Dermis blood vessel endothelial cell (primary cell): ENCODE measurements at places on chromosomes 7 and 10.
A peak's percentile ranks its signal among the peaks of the same experiment; 100 is the strongest.

GRCh38 chr7:132351954-132352499, 224.2 kb downstream of the PLXNA4 start:
- no peak for DNase-seq

DNA sequence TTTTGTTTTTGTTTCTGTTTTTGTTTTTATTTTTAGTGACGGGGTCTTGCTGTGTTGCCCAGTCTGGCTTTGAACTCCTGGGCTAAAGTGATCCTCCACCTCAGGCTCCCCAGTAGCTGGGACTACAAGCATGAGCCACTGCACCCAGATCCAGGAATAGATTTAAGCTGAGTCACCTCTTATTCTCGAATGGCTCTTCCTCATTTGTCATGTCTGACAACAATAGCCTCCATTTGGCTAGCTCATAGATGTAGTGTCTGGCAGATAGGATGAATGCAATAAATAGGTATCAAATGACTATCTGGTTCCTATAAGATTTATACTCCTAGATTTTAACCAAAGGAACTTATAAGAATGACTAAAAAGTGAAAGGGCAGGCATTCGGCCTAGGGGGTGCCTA, 172.9 kb downstream of the TMEM26 start:
- DNase-seq = peak; percentile 22

GRCh38 chr7:121109145-121109544, 120.6 kb downstream of the CPED1 start:
- no peak for DNase-seq

DNA sequence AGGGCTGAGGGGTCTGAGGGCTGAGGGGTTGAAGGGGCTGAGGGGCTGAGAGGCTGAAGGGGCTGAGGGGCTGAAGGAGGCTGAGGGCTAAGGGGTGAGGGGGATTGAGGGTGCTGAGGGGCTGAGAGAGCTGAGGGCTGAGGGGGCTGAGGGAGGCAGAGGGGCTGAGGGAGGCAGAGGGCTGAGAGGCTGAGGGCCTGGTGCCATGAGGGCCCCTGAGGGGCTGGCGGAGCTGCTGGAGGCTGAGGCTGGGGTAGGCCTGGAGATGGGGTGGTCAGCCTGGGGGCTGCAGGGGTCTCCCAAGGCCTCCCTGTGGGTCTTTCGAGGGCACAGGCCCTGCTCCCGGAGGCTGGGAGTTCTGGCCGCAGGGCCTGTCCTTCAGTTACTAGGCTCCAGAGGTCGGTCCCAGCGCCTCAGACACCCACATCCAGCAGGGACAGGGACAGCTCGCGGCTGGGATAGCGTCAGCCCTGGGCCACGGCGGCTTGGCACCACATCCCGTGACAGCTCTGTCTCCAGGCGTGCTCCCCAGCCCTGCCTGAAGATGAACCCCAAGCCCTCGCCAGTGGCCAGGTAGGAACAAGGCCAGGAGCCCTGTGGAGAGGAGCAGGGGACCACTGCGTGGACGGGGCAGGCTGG, 16.9 kb downstream of the MYO1G start:
- DNase-seq = no peak

GRCh38 chr10:16341637-16342036, 95.2 kb upstream of the PTER start:
- no peak for DNase-seq

DNA sequence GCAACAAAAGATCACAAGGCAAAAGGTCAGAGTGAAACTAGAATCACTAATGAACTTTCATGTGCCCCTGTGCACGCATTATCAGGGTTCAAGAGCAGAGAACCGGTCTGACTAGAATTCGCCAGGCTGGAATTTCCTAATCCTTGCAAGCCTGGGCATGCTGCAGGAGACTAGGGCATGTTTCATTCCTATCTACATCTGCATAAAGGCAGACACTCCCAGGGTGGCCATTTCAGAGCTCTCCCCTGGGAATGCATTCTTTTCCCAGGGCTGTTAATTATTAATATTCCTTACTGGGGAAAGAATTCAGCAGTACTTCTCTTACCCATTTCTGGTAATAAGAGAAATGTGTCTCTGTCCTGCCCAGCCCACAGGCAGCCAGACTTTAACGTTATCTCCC, 90.5 kb downstream of the CDC14C start:
- DNase-seq = no peak

DNA sequence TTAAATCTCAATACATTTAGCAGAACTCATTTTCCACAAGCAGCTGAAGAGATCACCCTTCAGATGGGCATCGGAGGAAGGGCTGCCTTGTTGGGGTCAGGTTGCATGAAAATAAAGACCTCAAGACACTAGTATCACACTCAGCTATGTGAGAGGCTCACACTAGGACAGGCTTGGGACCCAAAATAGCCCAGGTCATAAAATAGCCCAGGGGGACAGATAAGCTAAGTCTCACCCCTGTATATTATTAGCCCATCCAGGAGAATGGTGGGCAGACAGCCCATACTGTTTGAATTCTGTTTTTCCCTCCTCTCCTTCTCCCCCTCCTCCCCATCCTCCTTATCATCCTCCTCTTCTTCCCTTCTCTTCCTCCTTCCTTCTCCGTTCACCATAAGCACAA, 415.1 kb upstream of the C7orf33 start:
- no peak for DNase-seq

DNA sequence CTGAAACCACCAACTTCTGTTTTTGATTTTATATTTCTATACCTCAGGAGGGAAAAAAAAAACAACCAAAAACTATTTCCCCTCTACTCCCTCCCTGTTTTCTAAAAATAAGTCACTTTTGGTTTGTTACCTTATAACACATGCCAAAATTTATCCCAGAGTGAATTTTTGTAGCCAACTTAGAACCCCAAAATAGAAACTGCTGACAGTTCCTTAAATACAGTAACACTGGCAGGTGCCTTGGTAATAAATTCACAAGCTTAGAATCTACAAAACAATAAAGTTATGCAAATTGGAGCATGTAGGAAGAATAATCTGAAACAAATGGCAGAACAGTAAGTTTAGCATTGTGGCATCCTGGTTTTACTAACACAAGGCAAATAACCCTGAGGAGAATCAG, 165.0 kb upstream of the HDAC9 start:
- DNase-seq = no peak

DNA sequence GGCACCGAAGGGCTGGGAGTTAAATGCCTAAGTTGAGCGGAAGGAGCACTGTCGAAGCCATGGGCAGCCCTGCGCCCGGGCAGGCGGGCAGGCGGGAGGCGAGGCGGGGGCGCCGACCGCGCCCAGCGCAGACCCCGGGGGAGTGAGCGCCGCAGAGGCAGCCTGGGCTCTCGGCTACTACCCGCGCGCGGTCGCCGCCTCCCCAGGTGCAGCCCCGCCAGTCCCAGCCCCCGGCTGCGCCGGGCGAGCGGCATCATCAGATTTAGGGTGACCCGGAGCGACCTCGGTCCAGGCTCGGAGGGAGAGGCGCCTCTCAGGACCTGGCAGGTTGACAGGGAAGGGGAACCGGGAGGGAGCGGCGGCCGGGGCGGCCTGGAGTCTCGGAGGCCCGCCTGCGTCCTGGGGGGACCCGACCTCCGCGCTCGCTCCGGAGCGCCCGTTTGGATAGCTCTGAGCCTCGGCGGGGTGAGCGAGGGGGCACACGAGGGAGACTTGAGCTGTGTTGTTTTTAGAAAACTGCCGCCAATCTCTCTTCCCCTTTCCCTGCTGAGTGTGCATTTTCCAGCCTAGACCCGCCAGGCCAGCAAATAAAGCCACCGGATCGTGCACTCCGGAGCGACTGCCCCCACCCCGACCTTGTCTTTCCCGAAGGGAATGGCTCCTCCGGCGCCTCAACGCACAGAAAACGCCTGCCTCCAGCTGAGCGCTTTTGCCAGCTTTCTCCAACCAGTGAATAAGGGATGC, 2.3 kb upstream of the NRP1 start:
- peak; percentile 48 for DNase-seq

DNA sequence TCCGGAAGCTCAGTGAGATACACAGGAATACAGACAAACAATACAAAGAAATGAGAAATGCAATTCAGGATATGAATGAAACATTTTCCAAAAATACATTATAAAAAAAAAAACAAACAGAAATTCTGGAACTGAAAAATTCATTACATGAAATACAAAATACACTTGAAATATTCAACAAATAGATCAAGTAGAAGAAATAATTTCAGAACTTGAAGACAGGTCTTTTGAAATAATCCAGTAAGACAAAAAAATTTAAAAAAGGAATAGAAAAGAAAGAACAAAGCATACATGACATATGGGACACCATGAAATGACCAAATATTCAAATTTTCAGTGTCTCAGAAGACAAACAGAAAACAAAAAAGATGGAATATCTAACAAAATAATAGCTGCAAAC, 102.5 kb downstream of the ALOX5 start:
- DNase-seq = no peak

GRCh38 chr10:132192076-132192975, 5.6 kb downstream of the DPYSL4 start:
- DNase-seq = no peak

- DNase-seq = peak; percentile 3
Measured at GRCh38 chr10:32713560-32713959, 244.5 kb downstream of the ITGB1 start.

DNA sequence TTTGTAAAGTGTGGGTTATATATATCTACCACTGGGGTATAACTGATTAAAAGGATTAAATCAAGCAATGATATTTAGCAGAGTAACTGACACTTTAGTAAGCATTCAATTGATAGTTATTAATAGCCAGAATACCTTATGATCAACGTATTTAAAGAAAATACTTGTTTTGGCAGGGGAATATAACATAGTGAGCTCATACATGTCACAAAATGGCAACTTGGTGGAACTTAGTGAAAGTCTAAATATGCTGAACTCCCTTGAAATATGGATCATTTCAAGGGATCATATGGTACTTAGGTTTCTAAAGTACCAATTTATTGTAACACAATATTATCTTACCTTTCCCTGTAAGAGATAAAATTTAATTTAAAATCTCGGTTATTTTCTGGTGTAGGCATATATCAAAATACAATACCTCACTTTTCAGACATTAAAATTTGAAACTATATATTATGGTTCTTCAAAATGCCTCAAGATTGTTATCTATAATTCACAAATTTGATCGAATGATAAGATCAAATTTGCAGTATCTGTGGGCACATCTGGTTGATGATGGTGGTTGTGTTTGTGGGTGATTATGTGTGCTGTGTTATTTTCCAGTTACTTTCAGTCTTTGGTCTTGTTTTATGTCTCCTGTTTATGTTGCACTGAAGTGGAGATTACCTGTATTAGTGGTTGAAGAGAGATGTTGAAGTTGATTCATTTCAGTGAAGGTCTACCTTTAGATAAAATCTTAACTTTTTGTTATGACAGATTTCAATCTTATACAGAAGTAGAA, 5.2 kb downstream of the ARL4A start:
- DNase-seq = no peak

GRCh38 chr7:39197831-39198230, 220.1 kb downstream of the POU6F2 start:
- no peak for DNase-seq

DNA sequence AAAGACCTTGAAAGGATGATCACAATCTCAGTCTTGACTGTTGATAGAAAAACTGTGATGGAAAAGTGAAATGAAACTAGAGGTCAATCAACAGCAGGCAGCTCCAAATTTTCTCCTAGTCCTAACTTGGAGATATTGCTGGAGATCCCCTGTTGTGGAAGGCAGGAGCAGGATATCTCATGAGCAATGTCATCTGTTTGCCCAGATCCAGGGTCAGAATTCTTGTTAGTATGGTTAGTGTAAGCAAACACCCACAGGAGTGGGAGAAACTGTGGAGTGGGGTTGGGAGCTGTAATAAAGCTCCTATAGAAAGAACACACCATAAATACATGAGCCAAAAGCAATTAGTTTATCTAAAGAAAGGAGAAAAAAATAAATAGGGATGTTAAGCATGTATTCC, 169.0 kb downstream of the AKR1D1 start:
- DNase-seq = no peak

GRCh38 chr10:60320666-60321065, 69.0 kb downstream of the ANK3 start:
- no peak for DNase-seq

GRCh38 chr7:101021703-101022102, 1.8 kb downstream of the MUC17 start:
- no peak for DNase-seq

DNA sequence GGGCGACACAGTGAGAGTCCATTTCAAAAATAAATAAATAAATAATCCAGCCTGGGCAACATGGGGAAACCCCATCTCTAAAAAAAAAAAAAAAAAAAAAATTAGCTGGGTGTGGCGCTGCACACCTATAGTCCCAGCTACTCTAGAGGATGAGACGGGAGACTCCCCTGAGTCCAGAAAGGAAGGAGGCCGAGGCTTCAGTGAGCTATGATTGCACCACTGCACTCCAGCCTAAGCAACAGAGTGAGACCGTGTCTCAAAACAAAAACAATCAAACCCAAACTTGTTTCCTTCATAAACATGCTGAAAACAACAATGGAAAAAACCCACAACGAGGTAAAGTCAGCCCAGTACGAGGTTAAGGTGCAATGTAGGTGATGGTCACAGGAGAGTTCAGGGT, 1.2 kb downstream of the COX19 start:
- no peak for DNase-seq

DNA sequence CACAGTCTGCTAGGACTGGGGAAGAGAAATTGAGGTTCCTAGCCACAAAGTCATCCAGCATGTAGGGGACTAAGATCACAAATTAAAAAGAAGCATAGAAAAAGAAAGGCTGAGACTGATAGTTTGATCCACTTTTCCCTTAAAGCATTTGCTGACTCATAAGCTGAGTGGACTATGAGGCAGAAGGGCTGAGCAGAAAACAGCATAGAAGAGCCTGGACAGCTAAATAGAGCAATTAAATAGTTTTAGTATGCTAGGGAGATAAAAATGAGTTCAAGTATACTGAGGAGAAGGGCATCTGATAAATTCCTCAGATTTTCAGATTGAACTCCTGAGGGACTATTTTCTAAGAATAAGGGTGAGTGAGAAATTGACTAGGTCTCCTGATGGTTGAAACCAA, 155.9 kb upstream of the EGR2 start:
- no peak for DNase-seq

DNA sequence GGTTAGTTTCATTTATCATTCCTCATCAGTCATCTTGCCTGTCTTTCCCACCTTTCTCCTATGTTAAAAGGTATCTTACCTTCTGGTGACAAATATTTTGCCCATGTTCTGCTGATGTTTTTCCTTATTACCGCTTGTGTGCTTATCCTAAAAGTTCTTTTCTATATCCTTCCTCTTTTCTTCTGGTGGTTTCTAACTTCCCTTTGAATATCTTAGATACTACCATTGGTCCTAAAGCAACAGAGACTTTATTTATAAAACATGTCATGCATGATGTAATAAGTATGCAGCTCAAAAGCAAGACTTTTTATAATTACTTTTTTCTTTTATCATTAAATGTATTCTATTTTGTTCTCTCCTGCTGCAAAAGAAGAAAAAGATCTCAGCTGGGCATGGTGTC, 24.8 kb downstream of the TBC1D12 start:
- no peak for DNase-seq

- no peak for DNase-seq
Measured at GRCh38 chr10:128462844-128463243, 336.6 kb upstream of the MKI67 start.
